ENCODE measurements at places on chromosomes 5 and 9.

GRCh38 chr9:2934883-2935282 lies 91.0 kb upstream of the PUM3 start:
- H3K36me3 ChIP-seq: no peaks in the 10 kb centered on the region
- peaks cover 6% of the 10 kb centered on the region for H3K27me3 ChIP-seq
- no peaks in the 10 kb centered on the region for H3K4me1 ChIP-seq
- H3K27ac ChIP-seq: no peak overlapping the region
- DNase-seq: no peak

DNA sequence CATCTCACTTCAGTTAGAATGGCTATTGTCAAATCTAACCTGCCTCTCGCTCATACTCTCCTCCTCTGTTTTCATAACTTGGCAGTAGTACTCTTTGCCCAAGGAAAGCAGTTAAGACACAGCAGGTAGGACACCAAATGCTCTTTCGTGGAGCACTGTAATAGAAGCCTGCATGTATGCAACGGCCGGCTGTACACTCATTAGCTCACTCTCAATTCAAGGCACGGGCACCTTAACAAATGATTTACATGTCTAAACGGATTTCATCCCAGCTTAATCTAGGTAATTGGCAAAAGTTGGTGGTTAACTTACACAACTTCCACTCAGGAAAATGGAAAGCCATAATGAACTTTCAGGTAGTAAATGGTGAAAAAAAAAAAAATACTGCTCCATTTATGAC lies 14.9 kb downstream of the DEPDC1B start:
- no peaks in the 10 kb centered on the region for H3K27me3 ChIP-seq
- no peak overlapping the region for H3K4me3 ChIP-seq
- peaks cover 11% of the 10 kb centered on the region for H3K4me1 ChIP-seq

DNA sequence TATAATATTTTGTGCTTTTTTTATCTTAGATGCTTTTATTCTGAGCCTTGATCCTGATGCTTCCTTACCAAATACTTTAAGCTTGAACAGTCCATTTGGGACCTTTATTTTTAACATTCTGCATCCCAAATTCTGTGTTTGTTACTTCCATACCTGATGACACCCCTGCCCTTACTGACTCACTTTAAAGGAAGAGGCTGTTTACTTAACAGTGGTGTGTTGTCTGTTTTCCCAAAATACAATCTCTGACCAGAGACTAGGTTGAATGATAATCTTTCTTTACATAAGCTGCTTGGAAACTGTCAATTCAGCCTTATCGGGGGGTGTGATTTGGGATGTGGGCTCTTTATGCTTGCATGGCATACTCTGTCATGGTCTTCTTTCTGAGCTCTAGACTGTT lies 71.1 kb downstream of the SNX24 start:
- H3K36me3 ChIP-seq: peaks cover 9% of the 10 kb centered on the region
- no peak for DNase-seq
- peaks cover 26% of the 10 kb centered on the region for H3K4me1 ChIP-seq
- no peaks in the 10 kb centered on the region for H3K27me3 ChIP-seq
- H3K4me3 ChIP-seq: no peak overlapping the region

DNA sequence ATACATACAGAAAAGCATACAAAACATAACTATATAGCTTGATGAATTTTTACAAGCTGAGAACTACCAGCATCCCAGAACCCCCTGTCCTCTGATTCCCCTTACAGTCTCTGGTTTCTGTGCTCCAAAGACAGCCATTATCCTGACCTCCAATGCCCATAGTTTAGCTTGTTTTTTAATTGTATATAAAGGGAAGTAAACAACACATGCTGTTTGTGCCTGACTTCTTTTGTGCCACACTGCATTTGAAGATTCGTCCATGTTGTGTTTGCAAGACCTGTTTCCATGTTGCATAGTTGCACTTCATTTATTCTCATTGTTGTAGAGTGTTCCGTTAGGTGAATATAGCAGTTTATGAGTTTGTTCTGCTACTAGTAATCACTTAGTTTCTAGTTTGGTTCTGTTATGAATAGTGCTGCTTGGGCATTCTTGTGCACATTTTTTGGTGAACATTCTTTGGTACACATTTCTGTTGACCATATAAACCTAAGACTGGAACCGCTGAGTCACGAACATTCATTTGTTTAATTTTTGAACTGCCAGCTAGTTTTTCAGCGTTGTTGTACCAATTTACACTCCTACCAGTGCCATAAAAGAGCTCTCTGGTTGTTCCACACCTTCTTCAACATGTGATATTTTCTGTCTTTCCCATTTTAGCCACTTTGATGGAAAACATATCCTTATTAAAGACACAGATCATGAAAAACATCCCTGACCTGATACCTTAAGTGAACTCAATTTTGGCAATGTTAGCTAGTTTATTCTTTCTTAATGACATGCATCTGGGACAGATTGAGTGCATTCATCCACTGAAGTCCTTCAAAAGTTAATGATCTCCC lies 78.1 kb upstream of the ANXA1 start:
- H3K4me3 ChIP-seq: no peak overlapping the region
- DNase-seq: no peak
- no peaks in the 10 kb centered on the region for H3K36me3 ChIP-seq
- H3K4me1 ChIP-seq: peaks cover 4% of the 10 kb centered on the region
- H3K27me3 ChIP-seq: peaks cover 4% of the 10 kb centered on the region

GRCh38 chr5:124154714-124155113 lies 591.7 kb downstream of the ZNF608 start:
- DNase-seq: no peak
- no peaks in the 10 kb centered on the region for H3K27me3 ChIP-seq
- H3K27ac ChIP-seq: no peak overlapping the region
- H3K4me1 ChIP-seq: peaks cover 3% of the 10 kb centered on the region
- H3K4me3 ChIP-seq: no peak overlapping the region

DNA sequence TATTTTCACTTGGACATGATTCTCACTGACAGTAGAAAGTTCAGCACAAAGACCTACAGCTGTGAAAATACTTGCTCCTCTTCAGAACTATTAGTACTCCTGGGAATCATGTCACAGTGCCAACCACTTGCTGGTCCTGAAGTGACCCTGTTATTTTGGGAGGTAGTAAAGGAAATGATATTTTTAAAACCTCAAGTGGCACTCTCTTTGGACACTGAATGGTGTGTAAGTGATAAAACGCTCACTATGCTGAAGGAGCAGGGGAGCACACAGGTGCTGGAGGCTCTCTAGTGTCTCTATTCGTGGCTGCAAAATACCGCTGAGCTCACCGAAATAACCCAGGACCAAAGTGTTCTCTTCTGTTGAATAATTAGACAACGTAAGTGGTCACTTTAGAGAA lies 76.9 kb upstream of the SPATA31D4 start:
- no peak for DNase-seq
- no peaks in the 10 kb centered on the region for H3K36me3 ChIP-seq
- H3K4me3 ChIP-seq: no peak overlapping the region
- H3K4me1 ChIP-seq: no peaks in the 10 kb centered on the region
- no peak overlapping the region for H3K27ac ChIP-seq

DNA sequence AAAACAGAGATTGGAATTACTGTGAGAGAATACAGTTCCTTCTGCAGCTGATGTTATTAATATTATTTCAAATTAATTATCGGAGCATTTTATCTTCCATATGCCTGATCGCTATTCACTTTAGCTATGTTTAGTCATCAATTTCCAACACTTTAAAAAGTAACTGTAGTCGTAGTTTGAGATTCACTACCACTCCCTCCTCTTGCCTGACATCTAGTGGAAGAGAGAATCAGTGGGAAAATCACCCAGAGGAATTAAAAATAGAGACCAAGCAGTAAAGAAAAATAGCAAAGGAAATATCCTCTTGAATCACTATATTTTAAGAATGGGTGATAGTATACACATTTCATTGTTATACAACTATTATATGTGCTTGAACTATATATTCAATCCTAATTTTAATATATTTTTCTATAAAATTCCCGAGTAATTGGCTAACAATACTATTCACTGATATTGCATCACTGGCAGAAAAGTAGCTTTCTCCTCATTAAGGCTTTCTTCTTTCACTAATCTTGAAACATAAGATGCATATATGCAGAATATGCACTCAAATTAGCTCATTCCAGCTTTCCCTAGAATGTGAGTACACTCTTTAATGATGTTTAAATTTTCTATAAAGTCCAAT lies 708.7 kb downstream of the CDH9 start:
- no peaks in the 10 kb centered on the region for H3K27me3 ChIP-seq
- no peaks in the 10 kb centered on the region for H3K36me3 ChIP-seq
- H3K27ac ChIP-seq: no peak overlapping the region
- no peak for DNase-seq

GRCh38 chr5:1555011-1555807 lies 31.4 kb upstream of the LPCAT1 start:
- H3K27me3 ChIP-seq: peaks cover 14% of the 10 kb centered on the region
- H3K4me1 ChIP-seq: peaks cover 3% of the 10 kb centered on the region
- no peaks in the 10 kb centered on the region for H3K36me3 ChIP-seq
- no peak overlapping the region for H3K27ac ChIP-seq
